HS-5 (cell line): ENCODE measurements at places on chromosomes 5 and 9.
A peak's percentile ranks its signal among the peaks of the same experiment; 100 is the strongest.

DNA sequence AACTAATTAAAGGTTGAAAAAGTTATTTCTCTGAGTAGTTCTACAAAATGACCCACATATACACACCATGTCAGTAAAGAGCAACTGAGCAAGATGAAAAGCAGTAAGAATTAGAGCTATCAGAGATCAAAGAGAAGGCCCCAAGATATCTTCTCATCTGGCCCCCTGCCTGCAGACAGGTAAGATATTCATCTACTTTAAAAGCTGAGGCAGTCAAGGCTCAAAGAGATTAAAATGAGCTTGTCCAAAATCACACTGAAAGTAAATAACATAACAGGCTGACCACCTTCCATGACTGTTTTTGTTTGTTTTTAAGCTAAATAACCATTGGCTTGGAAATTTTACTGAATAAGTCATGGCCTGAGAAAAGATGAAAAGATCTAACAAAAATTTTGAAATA, 266.2 kb downstream of the FBXL17 start:
- no peak for DNase-seq

- no peak for DNase-seq
Observed at GRCh38 chr5:42962124-42962523, 78.0 kb downstream of the ANXA2R start.

- no peak for DNase-seq
Observed at GRCh38 chr9:107935931-107936330, 446.4 kb upstream of the KLF4 start.

GRCh38 chr9:99040911-99041582, 63.9 kb upstream of the TGFBR1 start:
- DNase-seq, result peak; percentile 60

- DNase-seq, result no peak
Observed at GRCh38 chr9:97753975-97754374, 56.8 kb upstream of the XPA start.

DNA sequence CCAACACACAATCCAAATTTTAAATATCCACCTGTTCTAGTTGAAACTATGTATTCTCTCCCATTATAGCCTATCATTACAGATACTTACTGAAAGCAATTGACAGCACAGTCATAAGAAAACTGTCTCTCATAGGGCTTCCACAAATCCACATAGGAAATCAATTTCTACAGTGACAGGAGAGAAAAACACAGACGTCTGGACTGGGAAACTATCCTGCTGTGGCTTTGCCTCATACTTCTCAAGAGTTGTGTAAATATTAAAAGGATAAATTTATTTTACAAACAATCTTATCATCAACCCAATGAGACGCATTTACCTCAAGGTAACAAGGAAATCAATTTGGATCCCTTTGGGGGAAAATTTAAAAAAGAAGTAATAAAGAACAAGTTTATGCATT, 517.5 kb downstream of the EFNA5 start:
- no peak for DNase-seq

- no peak for DNase-seq
Observed at GRCh38 chr9:137970686-137971476, 93.3 kb downstream of the CACNA1B start.

GRCh38 chr9:16715404-16715803, 155.1 kb downstream of the BNC2 start:
- DNase-seq, result no peak

DNA sequence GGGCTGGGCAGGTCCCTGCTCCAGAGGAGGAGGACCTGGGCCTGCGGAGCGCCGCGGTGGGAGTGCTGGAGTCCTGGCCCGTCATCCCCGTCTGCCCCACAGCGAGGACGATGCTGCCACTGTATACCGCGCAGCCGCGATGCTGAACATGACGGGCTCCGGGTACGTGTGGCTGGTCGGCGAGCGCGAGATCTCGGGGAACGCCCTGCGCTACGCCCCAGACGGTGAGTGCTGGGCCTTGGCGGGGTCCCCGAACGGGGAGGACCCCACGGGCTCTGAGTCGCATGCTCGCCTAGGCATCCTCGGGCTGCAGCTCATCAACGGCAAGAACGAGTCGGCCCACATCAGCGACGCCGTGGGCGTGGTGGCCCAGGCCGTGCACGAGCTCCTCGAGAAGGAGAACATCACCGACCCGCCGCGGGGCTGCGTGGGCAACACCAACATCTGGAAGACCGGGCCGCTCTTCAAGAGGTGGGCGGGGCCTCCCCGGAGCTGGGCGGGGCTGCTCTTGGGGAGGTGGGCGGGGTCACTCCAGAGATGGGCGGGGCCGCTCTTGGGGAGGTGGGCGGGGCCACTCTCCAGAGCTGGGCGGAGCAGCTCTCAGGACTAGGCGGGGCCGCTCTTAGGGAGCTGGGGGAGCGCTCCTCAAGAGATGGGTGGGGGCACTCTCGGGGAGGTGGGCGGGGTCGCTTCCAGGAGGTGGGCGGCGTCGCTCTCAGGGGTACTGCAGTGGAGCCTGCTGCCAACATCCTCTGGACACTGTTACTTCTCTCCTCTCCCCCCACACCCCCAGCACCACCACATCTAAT, 13.1 kb downstream of the LRRC26 start:
- no peak for DNase-seq

DNA sequence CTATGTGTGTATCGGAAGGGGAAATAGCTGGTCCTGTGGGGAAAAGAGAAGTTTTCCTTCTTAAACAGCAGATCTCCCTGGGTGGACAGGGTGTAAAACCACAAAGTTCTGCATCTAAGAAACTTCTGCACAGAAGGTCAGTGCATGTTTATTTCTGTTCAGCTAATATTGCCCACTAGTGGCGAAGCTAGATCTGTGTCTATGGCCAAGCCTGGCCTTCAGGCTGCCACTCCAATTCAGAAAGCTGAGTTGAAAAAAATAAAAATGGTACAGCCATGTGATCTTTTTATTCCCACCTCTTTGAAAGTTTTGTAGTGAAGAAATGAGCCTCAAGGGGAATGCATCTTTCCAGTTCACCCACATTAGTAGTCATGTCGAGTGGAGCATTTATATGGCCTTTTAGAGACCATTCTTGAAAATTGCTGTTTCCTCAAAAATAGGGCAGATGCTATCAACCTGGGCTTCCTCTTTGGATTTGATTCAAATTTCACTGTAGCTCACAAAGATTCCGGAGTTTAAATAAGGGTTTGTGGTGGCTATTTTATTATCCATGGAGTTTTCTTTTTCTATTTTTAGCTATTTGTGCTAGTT, 488.0 kb downstream of the PRELID2 start:
- no peak for DNase-seq

- DNase-seq, result no peak
Observed at GRCh38 chr9:72326641-72327040, 38.4 kb downstream of the ZFAND5 start.

DNA sequence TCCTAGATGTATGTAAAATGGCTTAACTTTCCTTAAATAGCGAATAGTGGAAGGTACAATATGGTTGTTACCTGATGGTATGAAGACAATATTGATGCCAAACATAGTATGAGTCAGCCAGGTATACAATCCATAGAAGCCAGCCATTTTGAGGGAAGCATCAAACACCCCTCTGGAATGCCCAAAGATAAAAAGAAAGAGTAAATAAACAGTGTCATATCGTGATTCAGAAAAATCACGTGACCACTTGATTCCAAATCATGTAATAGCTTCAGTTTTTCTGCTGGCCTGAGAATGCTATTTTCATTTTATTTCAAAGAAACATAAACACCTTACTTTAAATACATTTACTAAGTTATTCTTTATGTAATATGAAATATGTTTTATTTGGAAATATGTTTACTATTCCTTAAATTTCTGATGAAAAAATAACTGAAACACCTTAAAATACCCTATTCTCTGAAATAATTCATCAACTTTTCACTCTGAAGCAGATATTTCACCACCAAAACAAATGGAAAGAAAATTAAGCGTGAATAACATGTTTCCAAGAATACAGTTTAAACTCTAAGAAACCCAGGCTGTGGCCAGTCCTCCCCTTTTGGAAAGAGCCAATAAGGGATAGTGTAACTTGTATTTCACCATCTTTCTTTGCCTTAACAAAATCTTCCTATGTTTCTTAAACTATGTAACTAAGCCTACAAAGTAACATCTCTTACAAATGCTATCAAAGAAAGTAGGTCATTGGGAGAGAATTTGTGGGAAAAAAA, 24.8 kb upstream of the CTNNAL1 start:
- no peak for DNase-seq

DNA sequence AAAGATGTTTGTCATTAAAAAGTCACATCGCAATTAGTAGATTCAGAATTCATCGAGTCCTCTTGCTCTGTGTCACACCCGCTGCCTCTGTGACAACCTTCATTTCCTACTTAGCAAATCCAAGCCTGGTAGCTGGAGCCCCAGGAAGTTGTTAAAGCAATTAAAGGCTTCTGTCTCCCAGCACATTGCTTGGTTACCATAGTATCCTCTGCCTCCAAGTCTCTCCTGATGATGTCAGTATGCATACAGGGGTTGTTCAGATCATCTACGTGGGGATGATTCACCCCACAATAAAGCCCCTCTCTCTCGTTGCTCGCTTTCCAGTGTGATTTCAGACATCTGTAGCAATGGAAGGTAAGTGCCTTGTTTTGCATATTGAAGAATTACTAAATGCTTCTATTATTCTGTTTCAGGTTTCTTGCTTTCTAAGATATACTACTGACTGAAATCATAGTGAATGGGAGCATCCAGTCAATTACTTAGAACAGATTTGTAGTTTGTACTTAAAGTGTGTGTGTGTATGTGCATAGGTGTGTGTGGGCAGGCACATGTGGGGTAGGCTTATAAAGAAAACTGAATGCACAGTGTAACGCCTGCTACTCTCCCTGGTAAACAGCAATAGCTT, 52.9 kb downstream of the PAM start:
- DNase-seq, result no peak

GRCh38 chr5:111863801-111864200, 106.8 kb upstream of the NREP start:
- DNase-seq, result no peak

GRCh38 chr9:83011611-83012010, 51.3 kb downstream of the RASEF start:
- no peak for DNase-seq

DNA sequence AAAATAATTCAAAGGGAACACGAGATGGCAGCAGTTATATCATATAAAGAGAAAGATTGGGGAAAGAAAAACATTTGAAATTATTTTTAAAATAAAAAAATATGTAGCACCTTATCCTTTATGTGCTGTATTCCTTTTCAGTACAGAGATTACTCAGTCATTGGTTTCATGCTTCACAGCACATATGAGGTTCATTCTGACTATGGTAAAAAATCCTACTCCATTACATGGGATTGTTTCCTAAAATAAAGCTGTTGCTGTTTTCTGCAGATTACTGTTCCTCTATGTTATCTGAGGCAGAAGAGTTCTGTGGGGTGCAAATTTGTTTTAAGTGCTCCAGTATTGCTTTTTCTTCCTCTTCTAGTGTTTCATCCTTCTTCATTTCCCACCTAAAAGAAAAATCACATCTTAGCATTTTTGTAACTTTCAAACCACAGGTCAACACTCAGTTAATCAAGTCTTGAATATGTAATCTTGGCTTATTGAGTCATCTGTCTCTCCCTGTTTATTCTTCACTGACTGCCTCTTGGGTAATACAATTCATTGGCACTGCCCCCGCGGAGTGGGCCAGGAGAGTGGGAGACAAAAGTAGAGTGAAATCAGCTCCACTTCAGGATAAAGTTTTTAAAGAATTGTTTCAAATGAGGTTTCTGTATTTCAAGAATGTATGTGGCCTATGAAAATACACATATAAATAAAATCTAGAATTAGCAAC, 412.5 kb upstream of the POU5F2 start:
- DNase-seq, result no peak

- DNase-seq, result no peak
Observed at GRCh38 chr9:121300283-121301119, 32.5 kb downstream of the GSN start.

GRCh38 chr5:140256726-140257125, 46.2 kb downstream of the PFDN1 start:
- no peak for DNase-seq

DNA sequence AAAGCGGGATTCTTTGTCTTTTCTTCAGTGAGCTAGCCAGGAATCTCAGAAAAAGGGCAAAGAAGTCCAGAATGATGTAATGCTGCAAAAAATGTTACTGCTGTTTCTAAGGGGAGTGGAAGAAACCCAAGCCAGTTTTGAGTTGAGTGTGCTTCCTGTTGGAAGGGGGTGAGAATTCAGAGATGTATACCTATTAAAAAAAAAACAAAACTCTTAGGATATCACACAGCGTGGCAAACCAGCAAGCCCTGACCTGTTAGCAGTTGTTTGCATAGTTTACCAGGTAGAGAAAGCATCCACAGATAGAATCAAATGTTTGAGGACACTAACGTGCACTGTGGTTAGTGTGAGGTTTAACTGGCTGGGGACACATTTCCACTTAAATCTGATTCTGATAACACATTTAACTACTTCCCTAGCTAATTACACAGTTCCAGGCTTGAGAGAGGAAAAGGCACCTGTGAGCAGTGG, 11.4 kb downstream of the BASP1 start:
- DNase-seq, result no peak

- no peak for DNase-seq
Observed at GRCh38 chr5:55903121-55903701, 52.1 kb downstream of the IL31RA start.

DNA sequence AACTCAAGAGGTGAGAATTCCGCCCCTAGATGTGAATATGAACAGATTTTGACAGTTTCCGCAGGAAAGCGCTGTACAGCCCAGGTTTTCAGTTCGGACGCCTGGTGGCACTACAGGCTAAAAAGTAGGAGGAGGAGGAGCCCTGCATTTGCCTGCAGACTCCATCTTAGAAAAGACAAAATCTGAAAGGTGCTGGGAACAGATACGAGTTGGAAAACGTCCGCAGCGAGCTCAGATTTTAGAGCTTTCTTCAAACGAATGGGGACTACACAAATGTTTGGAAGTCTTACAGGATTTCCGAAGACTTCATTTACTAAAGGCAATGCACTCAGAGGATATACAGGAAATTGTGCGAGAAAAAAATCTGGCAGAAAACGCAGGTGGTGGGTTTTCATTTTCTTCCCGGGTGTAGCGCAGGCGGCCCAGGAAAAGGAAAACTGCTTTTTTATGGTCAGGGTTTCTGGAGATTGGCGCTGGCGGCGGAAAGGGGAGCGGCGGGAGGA, 9.9 kb upstream of the PCDHB2 start:
- peak; percentile 14 for DNase-seq

GRCh38 chr5:153523831-153524230, 33.4 kb downstream of the GRIA1 start:
- no peak for DNase-seq

DNA sequence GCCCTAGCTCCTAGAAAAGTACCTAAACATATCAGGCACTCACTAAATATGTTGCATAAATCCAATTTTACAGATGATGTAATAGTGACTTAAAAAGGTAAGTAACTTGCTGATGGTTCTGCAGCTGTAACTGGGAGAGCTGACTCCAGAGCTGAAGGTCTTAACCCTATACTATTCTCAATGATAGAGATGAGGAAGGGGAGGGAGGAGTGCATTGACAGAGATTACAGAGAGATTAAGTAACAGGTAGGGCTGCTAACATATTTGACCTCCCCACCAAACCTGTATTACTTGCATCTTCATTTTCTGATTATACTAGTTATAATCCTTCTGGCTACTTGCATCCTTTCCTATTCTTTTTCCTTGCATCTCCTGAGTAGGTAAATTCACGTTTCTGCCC, 255.4 kb upstream of the EFNA5 start:
- DNase-seq, result no peak
